Activated T-helper 1 cell treated with anti-CD3 and anti-CD28 coated beads, Interleukin-12 subunit alpha, Interleukin-12 subunit beta, Interleukin-2, Interleukin-4 antibody, amounts not matched to agents 30 ng/mL and 10 ng/mL and 1 ng/mL, durations not matched to agents 14 hours and 24 hours and 36 hours (primary cell): ENCODE measurements at places on chromosomes 3 and 15.

- DNase-seq, result no peak
Observed at GRCh38 chr15:74123131-74123429, 7.3 kb upstream of the ISLR2 start.

- DNase-seq, result no peak
Observed at GRCh38 chr3:129697229-129697969, 90.9 kb upstream of the PLXND1 start.

DNA sequence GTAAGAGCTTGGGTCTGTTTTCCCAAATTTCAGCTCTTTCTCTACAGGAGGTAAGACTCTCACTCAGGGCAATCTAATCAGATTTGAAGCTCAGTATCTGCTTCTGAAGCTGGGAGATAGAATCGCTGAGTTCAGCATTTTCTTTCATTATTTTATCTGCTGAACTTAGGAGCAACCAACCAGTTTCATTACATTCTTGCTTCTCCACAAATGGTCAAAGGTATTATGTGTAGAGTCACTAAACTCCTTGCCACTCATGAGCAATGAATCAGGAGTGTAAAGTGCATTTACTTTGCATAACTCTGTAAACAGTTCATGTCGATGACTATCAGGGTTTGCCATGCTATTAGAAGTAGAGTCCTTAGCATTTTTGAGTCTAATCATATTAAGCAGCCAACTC is 249.4 kb downstream of the CHL1 start:
- DNase-seq, result no peak

DNA sequence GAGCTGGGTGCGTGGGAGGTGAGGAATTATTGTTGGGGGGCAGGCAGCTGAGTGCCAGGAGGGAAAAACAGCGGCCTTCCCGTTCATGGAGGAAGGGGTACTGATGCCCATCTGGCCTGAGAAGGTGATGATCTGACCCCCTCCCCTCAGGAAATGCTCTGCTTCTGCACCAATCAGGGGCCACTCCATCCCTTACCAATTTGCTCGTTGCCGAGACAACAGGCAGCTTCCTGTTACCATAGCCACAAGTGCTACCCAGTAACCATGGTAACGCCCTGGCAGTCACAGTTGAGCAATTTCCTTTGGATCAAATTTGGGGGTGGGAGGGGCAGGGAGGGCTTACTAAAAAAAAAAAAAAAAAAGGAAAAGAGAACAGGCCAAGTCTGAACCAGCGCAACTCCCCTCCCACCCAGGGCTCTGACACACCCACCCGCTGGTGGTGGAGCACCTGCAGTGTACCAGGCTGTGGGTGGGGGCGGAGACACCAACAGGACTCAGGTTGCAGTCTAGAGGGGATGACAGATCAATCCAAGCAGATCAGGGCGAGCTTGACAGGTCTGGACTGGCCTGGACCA is 13.7 kb downstream of the CELF6 start:
- DNase-seq, result peak; percentile 55

GRCh38 chr3:162764808-162765071 is 1268.1 kb downstream of the OTOL1 start:
- no peak for DNase-seq

- no peak for DNase-seq
Observed at GRCh38 chr3:191334346-191334893, 4.1 kb upstream of the UTS2B start.

- no peak for DNase-seq
Observed at GRCh38 chr15:51444112-51444511, 102.7 kb downstream of the GLDN start.

DNA sequence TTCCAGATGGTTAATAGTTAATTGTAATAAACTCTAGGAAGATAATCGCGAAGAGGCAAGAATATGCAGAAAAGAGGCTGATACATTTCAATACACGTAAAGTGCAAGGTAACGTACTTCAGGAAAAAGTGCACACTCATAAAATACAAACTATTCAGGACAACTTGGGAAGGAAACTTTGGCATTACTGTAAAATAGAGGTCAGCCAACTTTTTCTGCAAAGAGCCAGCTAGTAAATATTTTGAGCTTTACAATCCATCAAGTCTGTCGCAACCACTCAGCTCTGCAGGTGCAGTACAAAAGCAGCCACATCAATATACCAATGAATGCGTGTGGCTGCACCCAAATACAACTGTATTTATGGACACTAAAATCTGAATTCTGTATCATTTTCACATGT is 51.6 kb upstream of the THUMPD3 start:
- DNase-seq, result no peak

DNA sequence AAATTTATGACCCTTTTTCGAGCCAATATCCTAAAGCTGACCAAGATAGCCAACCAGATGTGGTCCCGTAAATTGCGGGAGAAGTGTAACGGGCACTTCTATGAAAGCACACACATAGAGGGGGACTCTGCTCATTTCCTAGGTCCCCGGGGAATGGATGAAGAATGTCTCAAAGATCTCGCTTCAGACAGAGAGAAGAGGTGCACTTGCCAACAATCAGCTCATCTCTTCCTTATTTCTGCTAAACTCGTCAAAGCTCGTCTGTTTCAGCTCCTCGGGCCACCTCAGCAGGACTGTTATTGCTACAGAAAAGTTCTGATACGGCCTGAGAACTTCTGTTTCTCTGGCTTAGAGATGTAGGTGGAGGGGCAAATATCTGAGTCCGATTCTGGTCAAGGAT is 71.8 kb downstream of the TM2D3 start:
- no peak for DNase-seq

DNA sequence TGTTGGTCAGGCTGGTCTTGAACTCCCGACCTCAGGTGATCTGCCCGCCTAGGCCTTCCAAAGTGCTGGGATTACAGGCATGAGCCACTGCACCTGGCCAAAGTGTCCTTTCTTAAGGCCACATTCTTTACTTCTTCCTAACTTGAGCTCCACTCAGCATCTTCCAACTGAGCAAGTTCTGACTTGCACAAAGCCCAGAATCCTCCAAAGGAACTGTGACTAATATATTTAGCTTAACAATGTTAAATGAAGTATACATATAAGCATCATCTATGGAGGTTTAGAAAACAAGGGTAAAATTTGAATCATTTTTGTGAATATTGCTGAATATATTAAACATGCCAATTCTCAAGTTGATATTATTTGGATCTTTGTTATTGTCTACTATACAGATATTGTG is 93.7 kb downstream of the SHQ1 start:
- DNase-seq, result no peak

- DNase-seq, result no peak
Observed at GRCh38 chr15:83057696-83058376, 9.2 kb downstream of the BTBD1 start.

GRCh38 chr3:184508938-184509337 is 52.6 kb upstream of the EPHB3 start:
- no peak for DNase-seq

- DNase-seq, result no peak
Observed at GRCh38 chr15:73038220-73038619, 14.0 kb upstream of the NEO1 start.

DNA sequence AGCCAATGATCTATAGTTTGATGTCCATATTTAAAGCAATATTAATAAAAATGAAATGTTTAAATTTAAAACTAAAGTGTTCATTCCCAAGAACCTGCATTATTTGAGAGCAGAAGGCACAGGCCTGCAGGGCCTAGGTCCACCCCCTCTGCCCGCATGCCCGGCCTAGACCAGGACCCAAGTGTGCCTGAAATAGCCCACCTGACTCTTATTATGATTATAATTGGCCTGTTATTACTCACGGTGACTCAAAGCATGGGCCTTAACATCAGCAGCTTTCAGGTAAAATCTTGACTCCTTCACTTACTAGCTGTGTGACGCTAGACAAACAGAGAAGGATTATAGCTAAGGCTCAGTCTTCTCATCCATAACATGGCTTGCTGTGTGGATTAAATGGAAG is 128.8 kb downstream of the PLCL2 start:
- no peak for DNase-seq

DNA sequence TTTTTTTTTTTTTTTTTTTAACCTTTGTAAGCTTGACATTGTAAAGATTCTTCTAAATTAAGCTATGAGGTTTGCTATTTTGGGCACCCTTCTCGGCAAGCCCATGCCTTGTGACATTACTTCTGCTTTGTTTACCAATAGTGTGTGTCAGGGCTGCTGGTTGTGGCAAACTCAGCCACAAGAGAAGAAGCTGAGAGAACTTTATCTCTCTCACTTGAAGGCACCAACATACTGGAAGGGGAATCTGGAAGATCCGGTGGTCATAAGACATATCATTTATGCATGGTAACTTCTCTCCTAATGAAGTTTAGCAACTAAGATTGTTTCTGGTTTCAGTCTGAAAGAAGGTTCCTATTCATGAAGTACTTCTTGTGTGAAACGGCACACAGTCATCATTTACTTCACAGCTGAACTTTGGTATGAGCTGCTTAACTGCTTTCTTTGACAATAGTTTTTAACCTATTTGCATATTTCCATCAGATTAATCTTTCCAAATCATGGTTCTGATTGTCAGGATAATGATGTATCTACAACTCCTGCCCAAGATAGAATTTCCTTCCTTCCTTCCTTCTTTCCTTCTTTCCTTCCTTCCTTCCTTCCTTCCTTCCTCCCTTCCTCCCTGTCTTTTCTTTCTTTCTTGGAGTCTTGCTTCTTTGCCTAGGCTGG is 189.3 kb downstream of the NFKBIZ start:
- DNase-seq, result no peak

- no peak for DNase-seq
Observed at GRCh38 chr3:10162185-10162584, 2.5 kb upstream of the IRAK2 start.

DNA sequence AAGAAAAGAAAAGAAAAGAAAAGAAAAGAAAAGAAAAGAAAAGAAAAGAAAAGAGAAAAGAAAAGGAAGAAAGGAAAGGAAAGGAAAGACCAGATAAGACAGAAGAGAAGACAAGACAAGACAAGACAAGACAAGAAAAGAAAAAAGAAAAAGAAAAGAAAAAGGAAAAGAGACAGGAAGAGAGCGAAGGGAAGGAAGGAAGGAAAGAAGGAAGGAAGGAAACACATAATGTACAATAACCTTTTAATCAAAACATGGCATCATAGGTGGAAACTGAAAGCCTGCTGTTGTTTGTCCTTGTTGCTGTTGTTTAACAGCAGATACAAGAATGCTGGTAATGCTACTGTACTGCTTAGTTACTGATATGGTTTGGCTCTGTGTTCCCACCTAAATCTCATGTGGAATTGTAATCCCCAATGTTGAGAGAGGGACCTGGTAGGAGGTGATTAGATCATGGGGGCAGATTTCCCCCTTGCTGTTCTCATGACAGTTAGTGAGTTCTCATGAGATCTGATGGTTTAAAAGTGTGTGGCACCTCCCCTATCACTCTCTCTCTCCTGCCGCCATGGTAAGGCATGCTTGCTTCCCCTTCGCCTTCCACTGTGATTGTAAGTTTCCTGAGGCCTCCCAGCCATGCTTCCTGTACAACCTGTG is 67.3 kb downstream of the MCF2L2 start:
- no peak for DNase-seq

GRCh38 chr3:39181408-39182335 is 10.7 kb downstream of the XIRP1 start:
- DNase-seq, result no peak

GRCh38 chr15:47756872-47757271 is 39.6 kb downstream of the SEMA6D start:
- DNase-seq, result no peak

DNA sequence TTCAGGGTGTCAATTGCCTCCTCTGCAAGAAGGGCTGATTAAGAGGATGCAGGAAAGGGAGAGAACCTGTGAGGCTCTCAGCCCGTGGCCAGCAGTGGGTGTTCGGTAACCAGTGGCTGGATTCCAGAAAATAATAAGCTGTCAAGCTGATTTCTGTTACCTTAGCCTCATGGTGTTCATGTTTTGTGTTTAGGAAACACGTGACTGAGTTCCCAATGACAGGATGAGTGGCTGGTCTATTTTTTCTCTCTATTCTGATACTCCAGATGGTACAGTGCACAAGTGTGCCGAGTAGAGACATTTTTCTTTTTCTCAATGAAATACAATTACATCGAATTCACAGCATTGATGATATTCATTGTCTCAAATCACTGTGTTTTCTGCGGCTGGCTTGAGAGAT is 43.6 kb downstream of the EDEM1 start:
- DNase-seq, result no peak

DNA sequence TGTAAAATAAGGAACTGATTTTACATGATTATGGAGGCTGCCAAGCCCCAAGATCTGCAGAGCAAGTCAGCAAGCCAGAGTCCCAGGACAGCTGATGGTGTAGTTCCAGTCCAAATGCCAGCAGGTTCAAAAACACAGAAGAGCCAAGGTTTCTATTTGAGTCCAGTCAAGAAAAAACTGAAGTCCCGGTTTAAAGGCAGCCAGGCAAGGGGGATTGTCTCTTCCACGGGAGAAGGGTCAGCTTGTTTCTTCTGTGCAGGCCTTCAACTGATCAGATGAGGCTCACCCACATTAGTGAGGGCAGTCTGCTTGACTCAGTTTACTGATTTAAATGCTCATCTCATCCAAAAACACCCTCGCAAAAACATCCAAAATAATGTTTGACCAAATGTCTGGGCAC is 246.2 kb downstream of the PLCL2 start:
- DNase-seq, result no peak

- no peak for DNase-seq
Observed at GRCh38 chr3:72727726-72728125, 120.5 kb downstream of the SHQ1 start.

- no peak for DNase-seq
Observed at GRCh38 chr15:66163553-66163952, 90.0 kb downstream of the MEGF11 start.

- no peak for DNase-seq
Observed at GRCh38 chr15:95368191-95368590, 962.3 kb upstream of the NR2F2 start.

- no peak for DNase-seq
Observed at GRCh38 chr15:96431786-96432185, 101.3 kb downstream of the NR2F2 start.

DNA sequence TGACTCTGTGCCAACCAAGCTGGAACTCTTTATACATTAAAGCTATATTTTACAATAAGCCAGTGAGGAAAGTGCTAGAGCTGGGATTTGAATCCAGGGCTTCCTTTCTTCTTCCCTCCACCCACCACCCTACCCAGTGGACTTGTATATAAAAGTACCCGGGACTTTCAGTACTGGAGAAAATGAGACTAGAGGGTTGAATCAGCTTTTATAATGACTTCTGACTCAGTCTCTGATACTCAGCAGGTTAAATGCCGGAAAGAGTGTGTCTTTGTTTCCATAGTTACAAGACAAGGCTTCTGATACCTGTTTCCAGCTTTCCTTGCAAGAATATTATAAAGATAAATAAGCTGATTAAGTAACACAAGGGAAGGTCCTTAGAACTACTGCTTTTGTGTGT is 80.9 kb downstream of the FRMD4B start:
- no peak for DNase-seq

GRCh38 chr3:53188720-53189119 is 27.7 kb downstream of the PRKCD start:
- DNase-seq, result no peak

- DNase-seq, result no peak
Observed at GRCh38 chr3:3559786-3560185, 239.4 kb upstream of the LRRN1 start.

GRCh38 chr3:86998569-86998968 is 7.6 kb upstream of the VGLL3 start:
- DNase-seq, result no peak
